Hematopoietic multipotent progenitor cell treated with erythropoietin and hydrocortisone succinate and interleukin-3 and kit ligand, for 6 days (in vitro differentiated cells): ENCODE measurements at places on chromosomes 6 and 20.

DNA sequence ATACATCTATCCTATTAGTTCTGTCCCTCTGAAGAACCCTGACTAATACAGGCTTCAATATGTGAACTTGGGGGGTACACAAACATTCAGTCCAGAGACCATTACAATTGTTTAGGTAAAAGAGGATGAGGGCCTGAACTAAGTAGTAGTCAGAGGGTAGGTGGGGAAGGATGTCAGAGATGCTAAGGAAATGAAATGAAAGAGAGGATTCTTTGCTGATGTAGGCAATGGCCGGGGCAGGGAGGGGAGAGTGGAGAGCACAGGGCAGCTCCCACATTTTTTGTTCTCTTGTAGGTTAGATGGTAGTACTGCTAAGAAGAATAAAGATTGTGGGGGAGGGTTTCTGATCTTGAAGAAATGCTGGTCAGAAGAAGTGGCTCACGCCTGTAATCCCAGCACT lies 60.8 kb downstream of the SOX4 start:
- no peak for DNase-seq

DNA sequence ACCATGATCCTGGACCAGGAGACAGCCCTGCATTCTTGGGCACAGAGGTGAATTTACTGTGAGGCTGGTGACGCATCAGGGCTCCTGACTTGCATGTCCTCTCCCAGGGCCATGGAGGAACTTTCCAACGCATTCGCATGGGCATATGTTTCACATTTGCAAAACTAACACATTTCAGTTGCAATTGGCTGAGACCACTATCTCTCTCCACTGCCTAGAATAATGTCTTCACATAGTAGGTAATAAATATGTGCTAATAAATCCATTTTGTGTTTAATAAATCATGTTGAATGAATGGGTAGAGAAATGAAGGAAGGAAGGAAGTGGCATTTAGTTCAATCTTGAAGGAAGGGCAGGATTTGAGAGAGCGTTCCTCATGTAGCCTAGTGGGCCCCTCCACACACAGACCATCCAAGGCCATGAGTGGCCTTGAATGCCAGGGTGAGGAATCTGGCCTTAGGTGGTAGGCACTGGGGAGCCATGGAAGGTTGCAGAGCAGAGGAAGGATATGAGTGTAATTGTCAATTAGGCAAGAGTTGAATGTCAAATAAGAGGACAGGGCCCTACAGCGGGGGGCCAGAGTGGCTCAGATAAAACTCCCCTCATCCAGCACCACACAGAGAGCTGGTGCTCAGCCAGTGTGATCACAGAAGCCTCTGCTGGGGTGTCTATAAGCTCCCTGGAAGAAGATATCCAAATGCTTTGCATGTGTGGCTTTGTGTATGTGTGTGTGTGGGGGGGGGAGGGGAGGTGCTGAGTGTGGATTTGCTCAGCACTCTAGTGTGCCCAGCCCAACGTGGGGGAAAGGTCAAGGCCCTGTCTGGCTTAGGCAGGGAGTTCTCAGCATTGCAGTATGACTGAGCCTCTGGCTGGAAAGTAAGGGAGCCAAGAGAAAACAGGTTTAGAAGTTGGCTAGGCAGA lies 30.9 kb upstream of the CCN5 start:
- DNase-seq: no peak

DNA sequence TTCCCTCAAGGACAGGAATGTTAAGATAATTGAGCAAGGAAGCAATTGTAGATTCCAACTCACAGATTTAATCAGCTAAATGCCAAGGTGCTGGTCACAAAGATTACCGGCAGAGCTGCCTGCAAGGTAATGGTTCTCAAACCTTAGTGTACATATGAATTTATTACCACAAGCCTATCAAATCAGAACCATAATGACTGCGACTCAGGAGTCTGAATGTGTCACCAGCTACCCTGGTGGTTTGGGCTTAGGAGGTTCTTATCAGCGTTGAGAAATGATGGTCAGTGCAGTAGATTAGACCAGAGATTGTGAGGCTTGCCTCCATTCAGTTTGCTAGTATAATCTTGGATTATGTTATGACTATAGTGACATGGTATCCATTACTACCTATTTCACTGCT lies 78.9 kb downstream of the MTFR2 start:
- peak; percentile 49 for DNase-seq

DNA sequence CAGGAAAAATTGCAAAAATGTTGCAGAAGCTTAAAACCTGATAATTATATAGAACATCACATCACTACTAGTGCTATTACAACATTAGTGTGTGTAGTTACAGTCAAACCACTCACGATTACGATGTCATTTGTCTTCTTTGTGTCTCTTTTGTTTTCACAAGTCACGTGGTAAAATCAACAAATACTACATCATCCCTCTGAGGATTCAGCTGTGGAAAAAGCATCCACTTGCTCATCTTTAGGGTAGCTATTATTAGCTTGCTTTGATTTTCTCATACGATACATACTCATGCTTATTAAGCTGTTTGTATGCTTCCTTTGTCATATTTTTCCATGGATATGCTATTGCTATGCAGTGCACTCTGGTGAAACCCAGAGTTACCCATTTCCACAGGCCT lies 22.2 kb upstream of the ATXN1 start:
- no peak for DNase-seq

DNA sequence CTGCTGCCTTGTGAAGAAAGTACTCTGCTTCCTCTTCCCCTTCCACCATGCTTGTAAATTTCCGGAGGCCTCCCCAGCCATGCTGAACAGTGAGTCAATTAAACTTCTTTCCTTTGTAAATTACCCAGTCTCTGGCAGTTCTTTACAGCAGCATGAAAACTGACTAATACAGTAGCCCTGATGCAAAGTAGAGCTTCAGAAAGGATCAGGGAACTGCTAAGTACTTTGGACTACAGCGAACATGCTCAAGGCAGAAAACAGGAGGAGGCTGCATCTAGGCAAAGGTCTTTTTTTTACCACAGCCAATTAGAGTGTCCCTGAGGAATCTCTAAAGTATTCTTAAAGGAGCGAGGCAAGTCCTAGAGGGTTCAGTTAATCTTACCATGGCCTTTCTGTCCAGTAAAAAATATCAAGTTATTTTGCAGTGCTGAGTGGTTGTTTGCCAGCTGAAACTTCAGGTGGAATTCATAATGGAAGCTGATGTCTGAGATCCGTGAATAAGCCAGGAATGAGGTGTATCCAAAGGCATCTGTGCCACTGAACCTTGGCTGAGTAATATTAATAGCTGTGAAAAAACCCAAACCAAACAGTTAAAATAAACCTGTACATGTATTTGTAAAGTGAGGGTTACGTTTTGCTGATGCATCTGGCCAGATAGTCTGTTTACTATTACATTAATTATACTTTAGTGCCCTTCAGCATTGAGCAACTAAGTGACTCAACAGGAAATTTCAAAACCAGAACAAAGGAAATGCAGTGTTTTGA lies 170.4 kb downstream of the PHF3 start:
- DNase-seq: peak; percentile 59

DNA sequence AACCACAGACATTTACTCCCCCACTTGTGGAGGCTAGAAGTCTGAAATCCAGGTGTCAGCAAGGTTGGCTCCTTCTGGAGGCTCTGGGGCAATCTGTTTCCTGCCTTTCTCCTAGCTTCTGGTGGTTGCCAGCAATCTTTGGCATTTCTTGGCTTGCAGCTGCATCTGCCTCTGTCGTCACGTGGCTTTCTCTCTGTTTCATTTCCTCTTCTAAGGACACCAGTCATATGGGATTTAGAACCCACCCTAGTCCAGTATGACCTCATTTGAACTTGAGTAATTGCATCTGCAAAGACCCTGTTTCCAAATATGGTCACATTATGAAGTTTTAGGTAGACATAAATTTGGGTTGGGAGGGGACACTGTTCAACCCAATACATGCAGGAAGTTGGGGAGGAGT lies 56.2 kb upstream of the EPB41L1 start:
- peak; percentile 37 for DNase-seq
